ENCODE measurements at places on chromosomes 5 and 9.

DNA sequence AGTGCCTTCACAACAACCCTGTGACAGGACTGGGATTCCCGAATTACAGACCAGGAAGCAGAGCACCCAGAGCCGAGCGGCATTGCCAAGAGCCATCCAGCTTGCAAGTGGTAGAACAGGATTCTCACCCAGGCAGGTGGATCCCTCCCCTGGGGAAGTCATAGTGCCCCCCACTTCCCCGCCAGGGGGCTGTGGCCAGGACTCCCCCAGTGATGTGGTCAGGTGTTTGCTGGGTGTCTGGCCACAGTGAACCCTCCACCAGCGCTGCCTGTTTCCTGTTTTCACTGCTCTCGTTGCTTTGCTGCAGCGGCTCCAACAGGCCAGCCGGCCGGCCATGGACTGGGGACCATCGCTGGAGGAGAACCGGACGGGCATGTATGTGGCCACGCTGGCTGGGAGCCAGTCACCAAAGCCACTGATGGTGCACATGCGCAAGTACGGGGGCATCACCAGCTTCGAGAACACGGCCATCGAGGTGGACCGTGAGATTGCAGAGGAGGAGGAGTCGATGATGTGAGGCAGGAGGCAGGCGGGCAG lies 19.3 kb downstream of the SLC6A7 start:
- DNase-seq, result peak; percentile 25

- no peak for DNase-seq
Observed at GRCh38 chr5:163978897-163979296, 473.5 kb downstream of the MAT2B start.

DNA sequence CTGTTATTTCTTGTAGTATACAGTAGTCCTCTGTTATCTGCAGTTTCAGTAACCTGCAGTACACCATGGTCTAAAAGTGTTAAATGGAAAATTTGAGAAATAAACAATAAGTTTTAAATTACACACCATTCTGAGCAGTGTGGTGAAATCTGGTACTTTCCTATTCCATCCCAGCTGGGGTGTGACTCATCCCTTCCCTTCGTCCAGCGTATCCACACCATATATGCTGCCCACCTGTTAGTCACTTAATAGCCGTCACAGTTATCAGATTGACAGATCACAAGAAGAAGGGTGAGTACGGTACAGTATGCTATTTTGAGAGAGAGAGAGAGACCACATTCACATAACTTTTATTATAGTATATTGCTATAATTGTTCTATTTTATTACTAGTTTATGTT lies 28.9 kb downstream of the FAM151B start:
- no peak for DNase-seq

DNA sequence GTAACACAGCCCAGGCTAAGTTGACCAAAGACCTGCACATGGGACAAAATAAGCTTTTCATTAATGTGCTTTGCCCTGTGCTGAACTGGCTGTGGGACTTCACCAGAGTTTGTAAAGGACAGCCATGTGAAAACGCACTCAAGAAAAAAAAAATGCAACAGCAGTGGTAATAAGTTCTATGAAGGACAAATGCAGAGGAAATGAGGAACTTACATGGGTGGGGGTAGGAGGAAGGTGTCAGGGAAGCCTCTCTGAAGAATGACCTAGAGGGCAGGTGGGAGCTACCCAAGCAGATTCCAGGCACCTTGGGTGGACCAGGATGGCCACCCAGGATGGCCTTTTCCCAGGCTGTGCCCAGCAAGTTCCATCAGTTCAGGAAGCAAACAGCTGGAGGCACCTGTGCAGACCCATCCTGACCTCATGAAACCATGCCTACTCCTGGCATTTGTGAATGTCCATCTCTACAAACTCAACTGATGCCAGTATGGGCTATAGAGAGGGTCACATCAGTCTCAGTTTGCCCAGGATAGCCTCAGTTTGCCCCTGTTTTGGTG lies 6.7 kb upstream of the PHF2 start:
- no peak for DNase-seq

GRCh38 chr9:114141553-114142402 lies 13.6 kb upstream of the COL27A1 start:
- DNase-seq, result no peak

DNA sequence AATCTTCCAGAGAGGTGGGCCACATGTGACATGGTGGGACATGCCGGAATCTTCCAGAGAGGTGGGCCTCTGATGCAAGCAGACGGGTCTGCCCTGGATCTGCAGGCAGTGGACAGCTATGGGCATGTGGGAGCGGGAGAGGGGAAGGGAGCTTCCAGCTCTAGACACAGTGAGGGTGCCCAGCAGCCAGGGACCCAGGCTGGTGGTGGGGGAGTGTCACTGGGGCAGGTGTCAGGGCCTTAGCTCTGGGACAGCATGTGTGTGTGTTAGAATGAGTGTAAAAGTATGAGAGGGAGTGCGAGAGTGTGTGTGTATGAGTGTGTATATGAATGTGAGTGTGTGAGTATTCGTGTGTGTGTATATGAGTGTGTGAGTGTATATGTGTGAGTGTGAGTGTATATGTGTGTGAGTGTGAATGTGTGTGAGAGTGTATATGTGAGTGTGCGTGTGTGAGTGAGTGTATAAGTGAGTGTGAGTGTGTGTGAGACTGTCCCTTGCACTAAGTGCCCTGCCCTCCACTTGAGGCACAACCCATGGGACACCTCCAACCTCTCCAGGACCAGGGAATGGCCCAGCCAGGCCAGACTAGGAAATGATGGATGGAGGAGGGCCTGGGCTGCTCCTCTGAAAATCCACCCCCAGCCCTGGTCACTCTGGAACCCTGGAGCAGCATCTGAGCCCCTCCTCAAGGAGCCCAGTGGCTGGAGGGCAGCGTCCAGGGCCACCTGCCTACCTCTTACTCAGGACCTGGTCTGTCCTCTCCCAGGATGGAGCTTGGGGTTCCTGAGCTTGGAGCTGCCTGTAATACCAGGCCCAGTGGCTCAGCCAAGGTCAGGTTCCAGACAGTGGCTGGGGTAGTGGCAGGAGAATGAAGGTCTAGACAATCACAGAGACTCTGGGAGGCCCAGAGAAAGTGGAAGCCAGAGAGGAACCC lies 122.2 kb downstream of the C9orf50 start:
- DNase-seq, result no peak

DNA sequence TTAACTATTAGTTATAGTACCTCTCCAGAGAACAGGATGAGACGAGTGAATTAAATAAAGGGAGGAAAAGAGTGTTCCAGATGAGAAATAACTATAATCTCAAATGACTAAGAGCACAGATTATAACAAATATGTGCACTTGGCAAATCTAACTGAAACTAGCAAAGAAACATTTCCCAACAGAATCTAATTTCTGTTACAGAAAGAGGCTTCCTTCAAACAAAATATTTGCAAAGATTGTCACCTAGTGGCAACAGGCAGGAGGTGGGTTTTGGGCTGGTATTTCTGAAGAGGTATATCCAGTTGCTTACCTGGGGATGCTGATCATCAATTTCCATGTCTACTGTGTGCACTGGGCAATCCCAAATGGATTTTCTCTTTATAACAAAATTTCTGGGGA lies 5.6 kb upstream of the SPDL1 start:
- DNase-seq, result no peak

DNA sequence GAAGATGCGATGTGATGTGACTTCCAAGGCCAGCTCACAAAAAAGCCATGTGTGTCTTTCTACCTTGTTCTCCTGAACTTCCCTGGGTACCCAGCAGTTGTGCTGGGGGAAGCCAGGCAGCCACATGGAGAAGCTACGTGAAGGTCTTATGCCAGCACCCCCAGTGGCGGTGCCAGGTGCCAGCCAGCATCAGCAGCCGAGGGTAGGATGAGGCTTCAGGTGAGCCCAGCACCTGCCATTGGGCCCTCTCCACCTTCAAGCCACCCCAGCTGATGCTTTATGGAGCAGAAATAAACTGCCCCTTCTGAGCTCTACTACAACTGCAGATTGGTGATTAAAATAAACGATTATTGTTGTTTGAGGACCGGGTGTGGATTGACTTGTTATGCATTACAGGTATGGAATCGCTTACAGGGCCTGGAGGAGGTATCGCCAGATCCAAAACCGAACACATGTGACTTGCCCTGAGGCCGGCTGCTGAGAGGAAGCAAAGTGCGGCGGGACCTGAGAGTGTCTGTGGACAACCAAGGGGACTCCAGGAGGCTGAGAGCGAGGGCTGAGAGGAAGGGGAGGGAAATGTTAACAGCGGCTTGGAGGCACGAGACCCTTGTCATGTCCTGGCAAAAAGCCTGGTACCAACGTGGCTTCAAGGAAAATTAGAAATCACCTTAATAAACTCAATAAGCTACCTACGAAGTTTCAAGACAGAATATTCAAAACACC lies 36.0 kb upstream of the OLFM1 start:
- DNase-seq, result no peak

DNA sequence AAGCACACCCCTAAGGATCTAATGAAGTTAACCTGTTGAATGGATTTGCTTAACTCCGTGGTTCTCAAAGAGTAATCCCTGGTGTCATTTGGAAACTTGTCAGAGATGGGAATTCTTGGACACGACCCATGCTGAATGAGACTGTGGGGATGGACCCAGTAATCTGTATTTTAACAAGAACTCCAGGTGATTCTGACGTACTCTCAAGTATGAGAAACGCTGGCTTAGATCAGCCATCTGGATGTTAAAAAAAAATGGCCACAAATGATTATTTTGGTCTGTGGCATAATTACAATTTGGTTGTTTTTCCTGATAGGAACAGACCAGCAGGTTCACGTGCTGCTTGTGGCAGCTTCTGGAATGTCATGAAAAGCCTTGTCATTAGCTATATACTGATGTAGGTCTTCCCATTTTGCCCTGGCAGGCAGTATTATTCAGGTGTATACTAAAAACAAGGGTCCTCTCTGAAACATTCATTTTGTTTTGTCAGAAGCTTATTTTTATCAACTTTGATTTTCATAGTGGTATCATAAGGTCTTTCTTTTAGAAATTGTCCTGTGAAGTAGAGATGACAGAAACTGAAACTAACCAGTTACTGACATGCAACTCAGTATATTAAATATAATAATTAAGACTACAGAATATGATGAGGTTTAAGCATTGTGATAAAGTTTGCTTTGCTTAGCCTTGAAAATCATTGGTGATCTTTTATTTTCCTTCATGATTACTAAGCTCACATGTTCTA lies 15.4 kb downstream of the CPEB4 start:
- DNase-seq, result no peak

GRCh38 chr5:143051244-143052058 lies 281.3 kb downstream of the ARHGAP26 start:
- DNase-seq, result peak; percentile 60

GRCh38 chr5:95398989-95399388 lies 7.8 kb downstream of the FAM81B start:
- DNase-seq, result no peak

- no peak for DNase-seq
Observed at GRCh38 chr9:16205455-16205854, 652.6 kb downstream of the CCDC171 start.

DNA sequence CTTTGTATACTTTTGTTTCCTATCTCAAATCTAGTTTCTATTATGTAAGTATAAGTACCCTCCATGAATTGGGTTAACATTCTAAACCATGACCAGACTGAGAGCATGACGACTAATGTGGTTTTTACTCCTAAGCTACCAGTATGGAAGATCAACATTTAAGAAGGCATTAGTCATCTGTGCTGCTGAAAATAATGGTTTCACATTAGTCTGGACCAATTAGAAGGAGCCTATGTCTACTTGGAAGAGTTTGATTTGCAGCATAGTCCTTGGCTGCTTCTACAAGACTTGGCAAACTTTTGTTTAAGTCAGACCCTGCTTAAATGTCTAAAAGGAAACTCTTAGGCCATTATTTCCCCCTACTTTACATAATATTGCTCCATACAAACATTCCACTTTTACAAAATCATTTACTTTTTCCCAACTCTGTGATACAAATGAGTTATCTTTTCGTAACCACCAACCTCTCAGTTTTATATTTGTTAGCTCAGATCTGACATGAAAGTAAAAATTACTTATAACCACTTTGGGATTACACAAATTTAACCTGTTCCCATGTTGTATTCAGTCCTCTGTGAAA lies 186.7 kb downstream of the COMMD10 start:
- no peak for DNase-seq

DNA sequence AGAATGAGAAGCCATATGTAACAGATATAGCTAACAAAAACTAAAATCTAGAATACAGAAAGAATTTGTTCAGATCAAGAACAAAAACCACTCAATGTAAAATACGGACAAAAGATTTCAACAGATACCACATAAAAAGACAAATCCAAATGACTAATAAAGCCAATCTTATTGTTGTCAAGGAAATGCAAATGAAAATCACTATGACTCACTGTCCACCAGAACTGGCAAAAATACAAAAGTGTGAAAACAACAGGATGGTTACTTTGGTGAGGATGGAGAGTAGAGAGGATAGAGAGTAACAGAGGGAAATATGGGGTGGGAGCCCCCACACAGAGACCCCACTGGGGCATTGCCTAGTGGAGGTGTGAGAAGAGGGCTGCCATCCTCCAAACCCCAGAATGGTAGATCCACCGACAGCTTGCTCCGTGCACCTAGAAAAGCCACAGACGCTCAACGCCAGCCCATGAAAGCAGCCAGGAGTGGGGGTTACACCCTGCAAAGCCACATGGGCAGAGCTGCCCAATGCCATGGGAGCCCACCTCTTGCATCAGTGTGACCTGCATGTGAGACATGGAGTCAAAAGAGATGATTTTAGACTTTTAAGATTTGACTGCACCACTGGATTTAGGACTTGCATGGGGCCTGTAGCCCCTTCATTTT lies 15.2 kb upstream of the RHOBTB3 start:
- DNase-seq, result no peak

GRCh38 chr9:77013206-77013931 lies 6.1 kb upstream of the FOXB2 start:
- DNase-seq, result no peak

DNA sequence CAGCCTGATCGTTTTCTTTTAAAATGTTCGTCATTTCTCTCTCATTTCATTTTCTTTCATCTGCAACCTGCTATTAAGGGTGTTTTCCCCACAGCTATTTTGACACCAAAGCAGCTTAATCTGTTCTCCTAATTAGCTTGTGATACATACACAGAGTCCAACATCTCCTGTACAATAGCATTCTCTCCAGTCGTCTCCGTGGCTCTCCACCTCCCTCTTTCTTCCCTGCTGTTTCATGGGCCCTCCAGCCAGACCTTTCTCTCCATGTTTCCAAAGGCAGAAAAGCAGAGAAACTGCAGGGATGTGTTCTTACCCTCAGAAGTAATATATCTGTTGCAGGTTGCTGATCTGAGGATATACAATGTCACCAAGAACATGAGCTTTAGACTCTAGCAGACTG lies 88.8 kb upstream of the SPOCK1 start:
- DNase-seq, result no peak

- DNase-seq, result no peak
Observed at GRCh38 chr9:114910541-114910940, 19.9 kb downstream of the TNFSF8 start.

DNA sequence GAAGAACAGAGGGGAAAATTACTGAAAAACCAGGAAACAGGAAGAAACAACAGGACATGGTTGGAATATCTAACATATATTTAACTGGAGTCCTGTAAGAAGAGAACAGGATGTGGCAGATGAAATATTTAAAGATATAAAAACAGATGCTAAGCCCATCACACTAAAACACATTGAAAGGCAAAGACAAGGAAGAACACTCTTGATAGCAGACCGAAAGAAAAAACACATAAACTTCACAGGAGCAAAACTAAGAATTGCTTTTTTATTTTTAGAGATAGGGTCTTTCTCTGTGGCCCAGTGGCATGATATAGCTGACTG lies 324.4 kb upstream of the ARRDC3 start:
- DNase-seq, result no peak

GRCh38 chr5:113552620-113553019 lies 39.1 kb downstream of the YTHDC2 start:
- DNase-seq, result no peak

GRCh38 chr9:92969516-92970466 lies 22.5 kb downstream of the FGD3 start:
- no peak for DNase-seq

- peak; percentile 50 for DNase-seq
Observed at GRCh38 chr5:172453206-172453985, 929 bp downstream of the SH3PXD2B start.

Data from common myeloid progenitor, CD34-positive (primary cell).